ENCODE measurements at places on chromosomes 2 and 18.

GRCh38 chr2:65033178-65033577, 23.0 kb upstream of the CEP68 start:
- peak; percentile 58 for DNase-seq

DNA sequence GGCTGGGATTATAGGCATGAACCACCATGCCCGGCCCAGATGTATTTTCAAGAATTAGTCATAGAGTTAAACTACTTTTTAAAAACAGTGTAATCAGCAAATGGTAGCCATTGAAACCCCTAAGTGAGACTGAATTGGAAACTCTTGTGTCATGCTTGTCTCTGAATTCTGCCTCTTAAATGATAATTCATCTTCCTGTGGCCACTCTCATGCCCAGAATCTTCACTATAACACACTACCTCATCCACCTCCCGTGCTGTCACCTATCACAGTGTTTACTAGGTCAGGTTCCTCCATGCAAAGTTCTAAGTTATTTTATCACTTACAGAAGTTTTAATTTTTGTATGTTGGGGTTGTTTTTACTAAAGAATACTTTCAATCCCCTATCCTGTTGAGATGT, 197.5 kb downstream of the PHLPP1 start:
- no peak for DNase-seq

DNA sequence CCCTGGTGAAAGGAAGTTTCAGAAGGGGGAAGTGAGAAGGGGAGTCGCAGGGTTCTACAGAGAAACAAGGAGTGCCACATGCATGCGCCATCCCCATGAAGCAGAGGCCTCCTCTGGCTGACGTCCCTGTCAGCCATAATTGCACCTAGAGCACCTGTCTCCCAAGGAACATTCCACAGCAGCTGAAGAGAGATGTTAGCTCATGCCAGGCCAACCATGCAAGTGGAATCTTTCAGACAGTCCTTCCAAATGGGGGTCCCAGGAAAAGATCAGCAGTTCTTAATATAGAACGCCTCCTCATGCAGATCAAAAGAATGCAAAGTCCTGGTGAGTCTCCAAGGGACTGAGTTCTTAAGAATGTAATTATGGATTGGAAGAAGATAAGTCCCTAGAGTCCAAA, 29.6 kb downstream of the MRO start:
- no peak for DNase-seq

DNA sequence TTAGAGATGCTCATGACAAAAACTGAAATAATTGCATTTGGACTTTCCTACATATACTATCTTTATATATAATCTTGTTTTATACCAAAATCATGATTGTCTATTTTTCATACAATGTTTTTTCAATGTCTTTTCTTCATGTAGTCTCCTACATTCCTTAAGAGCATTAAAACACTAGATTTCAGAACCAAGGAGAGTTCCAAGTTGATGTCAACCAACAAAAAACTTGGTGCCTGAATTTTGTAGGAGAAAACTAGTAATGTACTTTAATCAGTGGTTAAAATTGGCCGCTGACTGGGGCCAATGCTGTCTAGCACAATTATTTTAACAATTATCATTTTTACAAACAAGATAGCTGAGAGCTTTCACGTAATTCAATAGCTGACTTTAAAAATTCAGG, 678.8 kb downstream of the DCC start:
- no peak for DNase-seq

- no peak for DNase-seq
These were observed 278.6 kb downstream of the CDH19 start for GRCh38 chr18:66325251-66325650.

GRCh38 chr2:39069136-39069515, 51.7 kb downstream of the SOS1 start:
- DNase-seq: peak; percentile 38

- DNase-seq: no peak
These were observed 7.8 kb upstream of the SERPINB2 start for GRCh38 chr18:63879709-63880108.

DNA sequence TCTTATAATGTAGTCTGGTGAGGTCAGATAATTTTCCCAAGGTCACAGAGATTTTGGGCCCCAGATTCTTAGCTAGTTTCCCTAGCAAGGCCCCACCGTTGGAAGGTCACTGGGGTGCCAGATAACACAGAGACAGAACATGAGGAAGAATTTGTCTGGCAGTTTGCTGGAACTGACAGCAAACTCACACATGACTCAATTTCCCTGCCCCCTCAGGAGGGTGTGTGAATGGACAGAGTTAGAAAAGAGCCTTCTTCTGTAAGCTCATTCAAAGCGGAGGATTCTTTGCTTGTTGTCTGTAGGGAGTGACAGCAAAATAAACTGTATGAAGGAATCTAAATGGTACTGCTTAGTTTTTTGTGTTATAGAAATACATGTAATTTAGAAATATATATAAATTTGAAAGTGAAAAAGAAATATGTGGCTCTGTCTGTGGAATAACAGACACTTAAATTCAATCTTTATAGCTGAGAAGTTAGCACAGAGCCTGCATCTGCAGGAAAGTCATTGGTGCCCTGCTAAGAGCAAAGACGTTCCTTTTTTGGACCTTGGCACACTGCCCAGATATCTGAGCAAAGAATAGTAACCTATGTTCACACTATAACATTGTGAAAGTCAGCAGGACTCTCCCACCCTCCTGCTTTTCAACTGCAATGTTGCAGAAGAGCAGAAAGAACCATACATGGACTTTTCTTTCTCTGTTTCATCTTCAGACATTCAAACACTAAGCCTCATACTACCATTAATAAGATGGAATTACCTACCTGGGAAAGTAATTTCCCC, 2.1 kb downstream of the MDH1 start:
- peak; percentile 71 for DNase-seq

DNA sequence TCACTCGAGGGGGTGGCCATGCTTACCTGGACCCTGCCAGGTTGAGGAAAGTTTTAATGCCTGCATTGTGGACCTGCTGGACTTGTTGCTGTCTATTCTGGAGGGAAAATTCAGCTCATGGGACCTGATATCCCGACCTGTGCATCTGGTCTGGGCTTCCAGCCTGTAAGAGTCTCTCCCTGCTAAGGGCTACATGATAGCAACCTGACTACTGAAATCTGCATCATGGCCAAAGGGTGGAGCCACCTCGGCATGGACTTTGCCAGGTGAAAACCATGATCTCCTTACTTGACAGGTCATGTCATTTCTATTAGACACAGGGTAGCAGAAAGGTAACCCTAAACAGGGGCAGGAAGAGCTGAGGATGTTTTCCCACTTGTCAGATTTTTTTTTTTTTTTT, 12.9 kb upstream of the SLC66A3 start:
- DNase-seq: no peak

DNA sequence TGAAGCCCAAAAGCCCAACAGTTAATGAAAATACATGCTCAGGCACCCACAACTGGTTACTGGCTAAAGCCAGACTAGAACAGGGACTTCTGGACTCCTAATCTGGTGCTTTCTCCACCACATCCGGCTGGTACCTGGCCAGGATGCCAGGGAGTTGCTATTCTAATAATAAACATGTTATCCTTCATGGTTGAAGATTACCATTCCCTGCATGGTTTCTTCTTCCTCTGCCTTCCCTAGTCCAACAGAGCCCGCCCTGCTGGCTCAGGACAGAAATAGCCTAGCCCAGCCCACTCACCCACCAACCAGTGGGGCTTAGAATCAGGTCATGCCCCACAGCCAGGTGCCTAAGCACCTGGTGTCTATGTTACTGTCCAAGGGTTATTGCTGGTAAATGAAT, 184.2 kb downstream of the TMEM247 start:
- DNase-seq: no peak

Data from hematopoietic multipotent progenitor cell treated with erythropoietin and hydrocortisone succinate and interleukin-3 and kit ligand, for 8 days (in vitro differentiated cells).